ENCODE measurements at places on chromosomes 1 and 21.

DNA sequence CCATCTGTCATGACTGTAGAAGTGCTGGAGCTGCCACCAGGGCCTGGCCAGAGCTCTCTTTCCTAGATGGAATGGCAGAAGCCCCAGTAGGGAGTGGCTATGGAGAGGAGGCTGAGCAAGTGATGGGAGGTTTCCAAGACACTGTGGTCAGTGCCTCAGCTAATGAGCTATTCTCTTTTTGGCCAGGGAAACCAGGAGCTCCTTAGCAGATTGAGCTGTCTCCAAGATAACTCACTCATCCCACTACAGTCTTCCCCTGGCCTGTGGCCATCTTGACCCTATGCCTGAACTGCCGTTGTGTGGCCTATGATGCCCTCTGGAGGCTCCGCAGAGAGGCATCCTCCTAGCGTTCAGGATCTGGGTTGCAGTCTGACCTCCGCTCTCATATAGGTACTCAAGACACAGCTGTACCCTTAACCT is 60.5 kb downstream of the ERI3 start:
- peak; percentile 80 for DNase-seq

DNA sequence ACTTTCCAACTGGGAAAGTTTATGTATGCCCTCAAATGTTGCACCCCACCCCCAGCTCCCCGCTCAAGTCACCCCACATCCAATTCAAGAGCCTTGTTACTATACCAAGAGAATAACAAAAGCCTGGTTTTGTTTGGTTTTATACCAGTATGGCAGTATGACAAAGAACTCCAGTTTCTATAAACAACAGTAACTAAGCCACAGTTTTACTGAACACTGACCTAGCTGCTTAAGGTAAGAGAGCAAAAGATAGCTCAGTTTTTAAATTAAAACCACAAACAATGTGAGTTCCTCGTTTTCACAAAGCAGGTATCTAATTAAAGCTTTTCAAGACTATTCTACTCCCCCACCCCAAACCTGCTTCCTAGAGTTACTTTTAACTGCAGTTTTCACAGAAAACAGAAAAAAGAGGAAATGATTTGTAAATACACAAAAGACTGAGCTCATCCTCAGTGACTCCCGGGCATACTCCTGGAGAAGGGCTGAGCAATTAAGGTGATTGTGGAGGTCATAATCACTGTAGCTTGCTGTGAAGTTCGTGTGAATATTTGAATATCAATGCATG is 59.3 kb upstream of the LHX8 start:
- DNase-seq: no peak

DNA sequence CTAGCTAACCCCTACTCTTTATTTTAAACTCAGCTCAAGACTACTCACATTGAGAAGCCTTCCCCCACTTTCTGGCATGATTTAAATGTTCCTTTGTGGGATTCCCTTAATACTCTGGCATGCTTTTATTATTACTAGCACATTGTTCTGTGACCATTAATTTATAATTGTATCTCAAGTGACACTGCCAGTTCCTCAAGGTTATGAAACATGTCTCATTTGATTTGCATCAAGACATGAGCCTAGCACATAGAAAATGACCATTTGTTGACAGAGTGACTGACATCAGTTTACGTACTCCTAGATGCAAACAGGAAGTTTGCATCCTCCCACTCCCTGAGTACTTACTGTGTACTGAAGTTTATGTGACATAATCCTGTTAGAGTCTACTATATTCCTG is 15.2 kb downstream of the RGS4 start:
- DNase-seq: no peak

DNA sequence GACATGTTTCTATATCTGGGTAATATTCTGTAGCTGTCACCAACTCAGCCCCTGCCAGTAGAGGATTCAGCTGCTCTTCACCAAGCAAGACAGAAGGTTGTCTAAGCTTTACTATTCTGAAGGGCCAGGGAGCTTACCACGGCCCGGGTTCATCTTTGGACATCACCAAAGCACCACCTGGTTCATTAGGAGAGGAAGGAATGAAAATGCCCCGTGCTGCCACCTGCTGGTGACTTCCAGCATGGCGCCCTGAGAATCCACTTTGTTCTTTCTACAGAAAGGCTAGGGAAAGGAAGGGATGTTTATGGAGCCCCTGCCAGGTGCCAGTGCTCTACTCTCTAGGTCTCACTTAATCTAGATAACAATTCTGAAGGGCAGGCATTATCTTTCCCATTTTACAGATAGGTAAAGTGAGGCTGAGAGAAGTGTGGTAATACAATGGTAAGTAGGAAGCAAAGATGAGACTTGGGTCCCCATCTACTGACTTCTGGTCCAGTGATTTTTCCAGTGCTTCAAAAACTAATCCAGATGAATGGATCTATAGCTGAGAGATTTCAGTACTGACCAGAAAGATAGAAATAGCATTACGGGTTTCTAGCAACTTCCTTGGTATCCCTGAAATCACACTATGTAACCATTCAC is 79.5 kb downstream of the BEND5 start:
- DNase-seq: peak; percentile 30

GRCh38 chr21:38315122-38315521 is 58.3 kb downstream of the KCNJ15 start:
- DNase-seq: no peak

GRCh38 chr1:54816130-54816529 is 15.0 kb upstream of the TTC22 start:
- no peak for DNase-seq

DNA sequence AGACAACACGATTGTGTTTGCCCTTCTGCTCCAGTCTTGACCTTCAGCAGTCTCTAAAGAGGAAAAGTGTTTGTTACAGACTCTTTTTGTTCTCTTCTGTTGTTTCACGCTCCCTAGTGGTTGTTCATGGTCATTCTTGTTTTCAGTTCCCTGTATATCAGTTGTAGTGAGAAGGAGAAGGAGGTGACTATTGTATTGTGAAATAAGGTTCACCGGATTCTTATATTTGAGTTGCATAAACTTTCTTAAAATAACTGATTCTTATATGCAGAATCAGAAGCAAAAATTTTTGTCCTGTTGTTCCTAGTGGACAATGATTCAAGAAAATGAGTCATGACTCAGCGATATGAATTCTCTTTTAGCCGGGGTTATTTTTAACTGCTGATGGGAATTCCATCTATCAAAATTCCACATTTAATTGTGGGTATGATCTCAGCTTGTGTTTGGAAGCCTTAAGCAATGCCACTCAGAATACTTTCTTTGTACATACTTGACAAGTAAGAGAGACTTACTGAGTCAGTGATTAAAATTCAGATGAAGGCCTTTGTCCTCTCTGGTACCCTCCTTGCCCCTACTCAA is 152.2 kb downstream of the CLEC20A start:
- DNase-seq: no peak

DNA sequence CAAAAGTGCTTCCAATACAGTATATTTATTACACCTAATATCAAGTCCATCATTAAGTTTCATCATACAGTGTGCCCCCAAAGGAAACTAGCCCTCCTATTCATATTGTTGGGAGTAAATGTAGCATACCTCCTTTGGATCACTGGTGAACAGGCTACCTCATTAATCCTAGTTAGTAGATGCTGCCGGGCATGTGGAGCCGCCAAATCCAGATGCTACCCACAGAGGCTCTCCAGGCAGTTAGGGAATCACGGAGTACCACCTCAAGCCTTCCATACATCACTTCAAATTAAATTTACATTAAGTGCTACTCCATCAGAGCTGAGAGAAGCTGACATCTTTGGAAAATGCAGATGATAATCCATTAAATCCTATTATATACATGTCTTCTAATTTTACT is 121.7 kb upstream of the FOXD3 start:
- DNase-seq: no peak

DNA sequence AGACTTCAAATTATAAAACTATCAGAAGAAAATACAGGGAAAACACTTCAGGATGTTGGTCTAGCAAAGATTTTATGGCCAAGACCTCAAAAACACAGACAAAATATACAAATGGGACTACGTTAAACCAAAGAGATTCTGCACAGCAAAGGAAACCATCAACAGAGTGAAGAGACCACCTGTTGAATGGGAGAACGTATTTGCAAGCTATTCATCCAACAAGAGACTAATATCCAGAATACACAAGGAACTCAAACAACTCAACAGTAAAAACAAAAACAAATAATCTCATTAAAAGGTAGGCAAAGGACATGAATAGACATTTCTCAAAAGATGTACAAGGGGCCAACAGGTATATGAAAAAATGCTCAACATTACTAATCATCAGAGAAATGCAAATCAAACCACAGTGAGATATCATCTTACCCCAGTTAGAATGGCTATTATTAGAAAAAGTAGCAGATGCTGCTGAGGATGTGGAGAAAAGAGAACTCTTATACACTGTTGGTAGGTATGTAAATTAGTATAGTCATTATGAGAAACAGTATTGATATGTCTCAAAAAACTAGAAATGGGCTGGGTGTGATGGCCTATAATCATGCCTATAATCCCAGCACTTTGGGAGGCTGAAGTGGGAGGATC is 112.6 kb downstream of the LRIG2 start:
- no peak for DNase-seq

- no peak for DNase-seq
Observed at GRCh38 chr1:233777566-233777965, 126.9 kb upstream of the SLC35F3 start.

Data from cerebellum (tissue), 4 donors.